CD14-positive monocyte (primary cell): ENCODE measurements at places on chromosomes 12 and 14.

- no peak for DNase-seq
These were observed 9.8 kb downstream of the NCKAP5L start for GRCh38 chr12:49818241-49818895.

- DNase-seq: no peak
These were observed 47.9 kb upstream of the BCAT1 start for GRCh38 chr12:24996820-24997219.

DNA sequence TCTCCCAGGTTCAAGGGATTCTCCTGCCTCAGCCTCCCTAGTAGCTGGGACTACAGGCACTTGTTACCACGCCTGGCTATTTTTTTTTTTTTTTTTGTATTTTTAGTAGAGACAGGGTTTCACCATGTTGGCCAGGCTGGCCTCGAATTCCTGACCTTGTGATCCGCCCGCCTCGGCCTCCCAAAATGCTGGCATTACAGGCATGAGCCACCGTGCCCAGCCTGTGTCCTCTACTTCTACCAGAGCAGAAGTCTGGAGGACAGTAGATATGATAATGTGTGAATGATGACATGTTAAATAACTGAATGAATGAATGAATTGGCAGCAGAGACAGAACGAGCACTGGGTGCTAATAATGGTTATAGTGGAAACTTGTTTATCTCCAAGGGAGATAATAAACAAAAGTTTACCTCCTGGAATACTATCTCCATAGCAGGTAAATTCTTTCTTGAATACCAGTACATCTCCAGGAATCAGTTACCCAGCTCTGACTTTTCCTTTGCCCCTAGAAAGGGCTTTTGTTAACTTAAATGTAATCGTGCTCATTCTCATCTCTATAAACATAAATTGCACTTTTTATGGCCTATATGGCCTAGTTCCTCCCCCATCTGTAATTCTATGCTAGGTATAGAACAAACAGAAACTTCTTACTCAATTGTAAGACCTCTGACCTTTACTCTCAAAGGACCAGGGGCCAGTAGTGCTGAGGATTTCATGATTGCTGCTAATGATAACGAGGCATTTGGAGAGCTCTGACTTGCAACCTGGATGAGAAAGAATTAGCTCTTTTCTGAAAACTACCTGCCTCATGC is 7.2 kb upstream of the LGALS3 start:
- no peak for DNase-seq

GRCh38 chr14:95424529-95424928 is 91.9 kb downstream of the SYNE3 start:
- no peak for DNase-seq

DNA sequence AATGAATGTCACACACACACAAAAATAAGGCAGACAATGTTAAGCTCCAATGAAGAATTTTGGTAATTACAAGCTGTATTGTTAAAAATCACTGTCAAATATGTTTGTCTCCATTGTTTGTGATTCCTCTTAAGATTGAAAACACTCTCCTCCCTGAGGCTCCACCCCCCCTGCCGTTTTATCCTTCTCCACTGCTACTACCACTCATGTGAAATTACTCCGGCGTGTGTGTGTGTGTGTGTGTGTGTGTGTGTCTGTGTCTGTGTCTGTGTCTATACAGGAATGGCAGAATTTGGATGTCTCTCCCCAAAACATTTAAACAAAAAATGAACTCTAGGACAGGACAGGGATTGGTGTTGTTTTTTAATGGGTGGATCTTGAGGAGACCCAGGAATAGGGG is 365.1 kb upstream of the DIO2 start:
- no peak for DNase-seq

GRCh38 chr12:44157359-44157758 is 321.5 kb downstream of the TMEM117 start:
- DNase-seq: no peak

GRCh38 chr14:85619851-85620250 is 89.9 kb downstream of the FLRT2 start:
- peak; percentile 44 for DNase-seq
